ENCODE measurements at places on chromosomes 1 and 21.

- DNase-seq: no peak
These were observed 54.4 kb downstream of the EVI5 start for GRCh38 chr1:92730476-92730875.

GRCh38 chr21:36854391-36854790 lies 112.1 kb downstream of the HLCS start:
- DNase-seq: peak; percentile 49

DNA sequence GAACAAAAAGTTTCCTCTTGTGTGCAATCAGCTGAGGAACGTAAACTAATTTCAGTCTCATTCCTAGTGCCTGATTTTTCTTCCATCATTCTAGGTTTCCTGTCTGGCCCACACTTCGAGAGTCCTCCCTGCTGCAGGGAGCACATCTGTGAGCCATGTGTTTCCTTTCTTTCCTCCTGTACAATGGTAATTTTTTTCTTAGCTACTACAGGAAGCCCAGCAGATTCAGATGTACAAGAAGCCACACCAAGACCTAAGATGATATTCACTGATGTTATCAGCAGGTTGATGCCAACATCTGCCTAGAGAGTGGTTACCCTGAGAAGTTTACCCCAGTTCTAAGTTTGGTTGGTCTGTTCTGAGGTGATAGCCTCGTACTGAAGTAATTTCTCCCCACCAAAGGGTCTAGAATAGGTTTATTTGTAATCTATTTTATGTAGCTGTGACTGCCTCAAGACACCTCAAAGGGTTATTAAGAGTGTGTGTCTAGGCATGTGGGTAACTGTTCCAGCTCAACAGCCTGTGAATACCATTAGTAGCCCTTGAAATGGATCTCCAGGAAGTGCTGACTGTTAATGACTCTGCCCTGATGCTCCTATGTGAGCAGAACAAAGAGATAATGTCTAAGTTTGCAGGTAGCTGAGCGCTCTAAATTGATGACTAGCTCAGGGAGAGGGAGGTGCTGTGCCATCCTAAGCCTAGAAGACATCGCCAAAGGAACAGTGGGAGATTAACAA lies 31.7 kb upstream of the CLDN14 start:
- no peak for DNase-seq

- DNase-seq: peak; percentile 94
These were observed 4.1 kb downstream of the KIF21B start for GRCh38 chr1:201019321-201019977.

Data from GM12865 (cell line).